ENCODE measurements at places on chromosomes 1 and 21. TPM values are rescaled to one million over a fixed set of nuclear protein-coding genes. Genes with fewer than 3 reads are reported as not detected.

DNA sequence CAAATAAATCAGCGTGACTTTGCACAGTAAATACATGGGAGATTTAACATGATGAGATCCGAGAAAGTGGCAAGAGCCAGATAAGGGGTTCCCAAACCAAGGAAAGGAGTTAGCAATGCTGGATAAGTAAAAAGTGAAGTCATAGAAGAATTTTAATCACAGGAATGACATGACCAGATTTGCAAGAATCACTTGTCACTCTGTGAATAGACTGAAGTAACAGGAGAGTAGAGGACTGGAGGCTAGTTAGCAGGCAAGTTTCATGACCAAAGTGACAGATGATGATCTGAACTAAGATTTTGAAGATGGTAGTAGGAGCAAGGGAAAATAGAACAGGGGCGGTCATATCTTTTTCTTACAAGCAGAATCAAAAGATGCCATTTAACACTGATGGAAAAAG, 8.4 kb downstream of the CFH start:
- no peak for DNase-seq

GRCh38 chr1:82540006-82540405, 739.3 kb downstream of the ADGRL2 start:
- no peak for DNase-seq

GRCh38 chr1:246564839-246565750, 966 bp downstream of the TFB2M start:
- no peak for DNase-seq

- no peak for DNase-seq
Observed at GRCh38 chr1:27348861-27349783, 7.3 kb downstream of the SYTL1 start.

DNA sequence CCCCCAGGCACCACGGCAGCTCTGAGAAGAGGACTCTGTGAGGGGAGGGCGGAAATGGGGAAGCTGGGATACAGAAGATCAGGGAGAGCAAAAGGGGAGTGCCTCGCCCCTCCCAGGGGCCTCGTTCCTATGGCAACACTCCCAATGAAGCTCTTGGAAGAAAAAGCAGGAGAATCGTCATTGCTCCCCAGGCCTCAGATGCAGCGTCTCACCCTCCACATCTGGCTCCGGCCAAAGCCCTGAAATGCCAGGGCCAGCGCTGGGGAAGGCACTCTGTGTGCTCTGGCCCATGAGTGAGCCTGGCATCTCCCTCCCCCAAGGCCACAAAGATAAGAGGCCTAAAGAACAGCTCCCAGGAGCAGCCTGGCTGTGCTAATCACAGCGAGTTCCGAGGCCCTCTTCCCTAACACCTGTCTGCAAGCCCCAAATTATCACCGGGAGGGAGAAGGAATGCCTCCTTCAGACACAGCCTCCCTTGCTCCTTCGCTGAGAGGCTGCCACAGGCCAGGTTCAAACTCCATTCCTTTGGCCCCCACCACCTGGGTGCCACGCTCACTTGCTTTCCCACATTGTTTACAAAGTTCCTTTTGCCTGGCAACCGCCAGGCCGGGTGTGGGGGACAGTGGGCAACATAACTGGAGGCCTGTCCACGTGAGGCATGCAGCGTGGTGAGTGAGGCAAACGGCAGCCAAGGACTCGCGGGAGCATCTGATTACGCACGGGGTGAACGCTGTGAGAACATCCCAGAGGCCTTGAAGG, 27.8 kb downstream of the ECE1 start:
- DNase-seq: no peak

DNA sequence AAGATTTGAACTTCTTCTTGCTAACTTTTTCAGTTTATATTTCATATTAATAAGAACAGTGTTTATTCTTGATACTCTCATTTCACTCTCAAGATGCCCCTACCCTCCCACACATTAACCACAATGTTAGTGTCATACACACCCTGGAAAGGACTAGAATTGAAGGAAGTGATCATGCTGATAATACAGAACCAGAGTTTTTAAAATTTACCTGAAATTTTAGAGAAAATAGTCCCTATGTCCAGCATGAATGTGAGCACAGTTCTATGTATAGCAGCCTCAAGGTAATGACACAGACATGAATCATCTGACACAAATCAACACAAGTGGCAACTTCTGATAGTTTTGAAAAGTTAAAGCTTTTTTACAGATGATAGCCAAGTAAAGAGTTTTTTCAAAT, 26.0 kb downstream of the RGS1 start:
- no peak for DNase-seq

GRCh38 chr1:115314092-115314491, 24.0 kb downstream of the NGF start:
- no peak for DNase-seq

DNA sequence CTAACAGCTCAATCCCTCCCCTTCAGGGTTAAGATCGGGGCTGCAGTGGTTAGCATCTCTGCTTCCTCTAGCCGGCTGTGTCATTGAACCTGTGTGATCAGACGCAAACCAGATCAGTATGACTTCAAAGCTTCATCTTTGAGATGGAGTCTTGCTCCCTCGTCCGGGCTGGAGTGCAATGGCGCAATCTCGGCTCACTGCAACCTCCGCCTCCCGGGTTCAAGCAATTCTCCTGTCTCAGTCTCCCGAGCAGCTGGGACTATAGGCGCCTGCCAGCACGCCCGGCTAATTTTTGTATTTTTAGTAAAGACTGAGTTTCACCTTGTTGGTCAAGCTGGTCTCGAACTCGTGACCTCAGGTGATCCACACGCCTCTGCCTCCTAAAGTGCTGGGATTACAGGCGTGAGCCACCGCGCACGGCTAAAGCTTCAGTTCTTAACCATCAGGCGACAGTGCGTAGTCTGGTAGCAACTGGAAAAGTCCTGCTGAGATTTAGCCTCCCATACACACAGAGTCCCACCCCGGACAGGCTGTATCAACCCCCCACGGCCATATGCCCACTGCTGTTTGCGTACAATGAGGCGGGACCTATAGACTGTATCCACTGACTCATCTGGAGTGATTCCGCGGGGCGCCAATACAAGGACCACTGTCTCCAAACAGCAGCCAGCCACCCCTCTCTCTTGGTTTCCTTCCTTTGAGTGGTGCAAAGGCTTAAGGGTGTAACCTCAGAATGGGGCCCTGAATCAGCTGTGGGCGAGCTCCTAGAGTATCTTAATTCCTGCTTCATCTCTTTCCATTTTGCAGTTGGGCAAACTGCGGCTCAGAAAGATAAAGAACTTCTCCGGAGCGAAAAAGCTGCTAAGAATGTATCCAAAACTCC, 23.3 kb downstream of the CELA3A start:
- DNase-seq: peak; percentile 34

- DNase-seq: no peak
Observed at GRCh38 chr1:182587093-182587492, 2.0 kb downstream of the RNASEL start.

DNA sequence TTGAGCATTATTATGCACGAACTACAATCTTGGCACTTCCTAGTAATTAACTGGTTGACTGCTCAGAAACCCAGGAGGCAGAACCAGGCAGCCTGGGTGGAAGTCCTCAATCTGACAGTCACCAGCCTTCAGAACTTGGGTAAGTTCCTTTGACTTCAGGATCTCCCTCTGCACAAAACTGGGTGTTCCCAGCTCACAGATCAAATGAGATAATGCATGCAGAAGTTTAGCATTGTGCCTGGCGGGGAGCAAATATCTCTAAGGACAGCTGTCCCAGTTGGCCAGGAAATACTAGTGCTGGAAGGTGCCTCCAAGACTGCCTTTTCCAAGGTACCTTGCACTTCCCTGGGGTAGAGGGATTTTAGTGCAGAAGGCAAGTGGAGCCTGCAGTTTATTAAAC, 294.8 kb downstream of the PCP4 start:
- no peak for DNase-seq

GRCh38 chr1:219049501-219049900, 124.2 kb upstream of the LYPLAL1 start:
- DNase-seq: no peak

- DNase-seq: no peak
Observed at GRCh38 chr1:198304431-198304830, 147.6 kb downstream of the NEK7 start.

- DNase-seq: no peak
Observed at GRCh38 chr1:232699814-232700213, 69.9 kb upstream of the SIPA1L2 start.

DNA sequence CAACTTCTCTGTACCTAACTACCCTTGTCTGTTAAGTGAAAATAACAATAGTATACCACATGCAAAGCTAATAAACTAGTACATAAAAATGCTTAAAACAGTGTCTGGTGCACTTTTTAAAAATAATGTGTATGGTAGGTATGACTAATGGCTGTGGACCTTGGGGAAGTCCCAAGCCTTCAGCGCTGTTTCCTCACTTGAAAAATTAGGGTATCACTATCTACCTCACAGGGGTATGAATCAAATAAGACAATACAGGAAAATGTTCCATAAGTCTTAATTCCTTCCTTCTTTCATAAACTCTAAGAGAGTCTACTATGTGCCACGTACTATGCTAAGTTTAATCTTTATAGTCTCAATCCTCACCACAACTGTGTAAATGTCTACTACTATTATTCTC, 32.0 kb downstream of the EGLN1 start:
- no peak for DNase-seq

DNA sequence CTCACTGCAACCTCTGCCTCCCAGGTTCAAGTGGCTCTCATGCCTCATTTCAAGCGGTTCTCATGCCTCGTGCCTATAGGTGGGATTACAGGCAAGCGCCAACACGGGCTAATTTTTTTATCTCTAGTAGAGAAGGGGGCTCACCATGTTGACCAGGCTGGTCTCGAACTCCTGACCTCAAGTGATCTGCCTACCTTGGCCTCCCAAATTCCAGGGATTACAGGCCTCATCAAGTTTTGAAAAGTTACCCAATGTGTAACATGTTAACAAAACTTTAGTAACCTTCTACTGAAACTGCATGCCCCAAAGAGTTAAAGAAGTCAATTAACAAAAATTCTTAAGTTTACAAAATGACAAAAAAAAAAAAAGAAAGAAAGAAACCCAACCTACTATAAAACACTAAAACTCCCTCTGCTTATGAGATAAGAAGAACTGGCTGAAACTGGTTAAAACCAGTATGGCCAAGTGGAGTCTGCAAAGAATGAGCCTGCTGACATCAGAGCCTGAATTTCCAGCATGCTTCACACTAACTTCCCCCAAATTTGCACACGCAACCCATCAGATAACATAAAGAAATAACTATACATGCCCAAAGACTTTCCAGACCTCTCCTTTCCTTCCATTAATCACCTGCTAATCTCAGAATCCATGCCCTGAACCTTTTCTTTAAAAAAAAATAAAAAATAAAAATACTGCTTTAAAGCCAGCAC, 25.5 kb upstream of the PSMG1 start:
- no peak for DNase-seq

GRCh38 chr1:85404408-85404807, 60.6 kb downstream of the DDAH1 start:
- no peak for DNase-seq

DNA sequence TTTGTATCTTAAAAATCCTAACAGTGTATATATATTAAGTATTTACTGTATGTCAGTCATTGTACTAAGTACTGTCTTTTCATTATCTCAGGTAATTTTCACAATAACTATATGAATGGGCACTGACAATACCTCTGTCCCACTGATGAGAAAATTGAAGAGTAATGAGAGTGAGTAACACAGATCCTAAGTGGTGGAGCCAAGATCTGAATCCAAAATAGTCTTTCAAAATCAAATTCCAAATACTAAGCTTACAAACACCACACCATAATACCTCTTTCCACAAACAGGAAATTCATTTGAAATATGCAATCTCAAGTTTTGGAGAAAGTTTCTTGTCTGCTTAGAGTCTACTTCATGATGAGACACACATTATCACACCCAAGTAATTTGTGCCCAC, 105.9 kb upstream of the EDEM3 start:
- no peak for DNase-seq

- DNase-seq: no peak
Observed at GRCh38 chr1:229164836-229165735, 105.8 kb upstream of the RAB4A start.

DNA sequence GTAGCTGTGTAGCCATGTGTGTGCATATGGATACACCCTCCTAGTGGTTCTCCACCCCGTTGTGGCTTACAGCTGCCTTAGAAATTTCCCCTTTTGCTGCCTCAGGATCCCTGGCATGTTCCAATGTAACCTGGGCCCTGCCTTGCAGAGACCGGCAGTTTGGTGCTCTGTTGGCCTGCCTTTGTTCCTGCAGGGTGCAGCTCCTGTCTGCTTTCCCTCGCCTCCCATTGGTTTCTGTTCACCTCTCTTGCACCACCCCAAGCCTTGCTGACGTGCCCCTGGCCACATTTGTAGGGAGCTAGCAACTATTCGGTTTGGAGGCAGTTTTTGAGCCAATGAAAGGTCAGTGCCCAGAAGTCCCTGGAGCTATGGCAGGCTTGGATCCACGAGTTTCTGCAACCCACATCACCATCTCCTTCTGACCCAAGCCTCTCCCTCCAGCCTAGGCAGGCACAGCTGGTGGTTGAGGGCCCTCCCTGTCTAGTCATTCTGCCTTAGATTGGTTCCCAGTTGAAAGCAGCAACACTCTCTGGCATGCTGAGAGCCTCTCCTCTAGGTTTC, 54.9 kb downstream of the MAB21L3 start:
- DNase-seq: no peak

DNA sequence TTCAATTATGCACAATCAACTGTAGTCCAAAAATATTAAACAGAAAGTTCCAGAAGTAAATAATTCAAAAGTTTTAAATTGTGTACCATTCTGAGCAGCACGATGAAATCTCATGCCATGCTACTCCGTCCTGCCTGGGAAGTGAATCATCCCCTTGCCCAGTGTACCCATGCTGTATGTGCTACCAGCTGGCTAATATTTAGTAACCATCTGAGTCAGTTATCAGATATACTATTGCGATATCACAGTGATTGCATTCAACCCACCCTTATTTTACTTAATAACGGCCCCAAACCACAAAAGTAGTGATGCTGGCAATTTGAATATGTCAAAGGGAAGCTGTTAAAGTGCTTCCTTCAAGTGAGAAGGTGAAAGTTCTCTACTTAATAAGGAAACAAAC, 56.2 kb downstream of the EVI5 start:
- no peak for DNase-seq

DNA sequence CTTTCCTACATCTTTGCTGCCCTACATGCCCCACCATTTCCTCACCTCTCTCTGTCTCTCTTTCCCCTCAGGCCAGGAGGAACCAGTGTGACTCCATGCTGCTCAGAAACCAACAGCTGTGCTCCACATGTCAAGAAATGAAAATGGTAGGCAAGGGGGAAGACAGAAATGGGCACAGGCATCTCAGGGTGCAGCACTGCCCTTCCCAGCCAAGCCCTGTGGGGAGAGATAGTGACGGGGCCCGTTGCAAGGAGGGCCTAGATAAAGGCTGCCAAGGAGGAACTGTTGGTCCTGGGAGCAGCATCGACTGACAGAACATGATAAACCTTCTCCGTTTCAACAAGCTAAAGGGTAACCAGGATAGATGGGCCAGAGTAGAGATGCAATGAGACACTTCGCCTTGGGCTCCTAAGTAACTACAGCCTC, 12.5 kb upstream of the PIGC start:
- DNase-seq: no peak

Gene BATF3
- total RNA-seq: 5.2 TPM

Gene KLHDC9
- not detected for total RNA-seq

Gene WLS
- total RNA-seq: 47.8 TPM

Gene GBP5
- 9.1 TPM for total RNA-seq

Gene TRNAU1AP
- total RNA-seq: 23.9 TPM

Gene PDXK
- 79.0 TPM for total RNA-seq

Gene DONSON
- total RNA-seq: 15.3 TPM

Gene NPHS2
- total RNA-seq: not detected

Gene FMO4
- 7.9 TPM for total RNA-seq

Gene GJA8
- not detected for total RNA-seq

Gene CELSR2
- total RNA-seq: 1.6 TPM

Data from omental fat pad (tissue), 4 donors.